Hematopoietic multipotent progenitor cell treated with erythropoietin and hydrocortisone succinate and interleukin-3 and kit ligand, for 8 days (in vitro differentiated cells): ENCODE measurements at places on chromosomes 11 and 22.

- no peak for DNase-seq
Measured at GRCh38 chr11:48261600-48261999, 2.1 kb upstream of the OR4X1 start.

- DNase-seq = peak; percentile 73
Measured at GRCh38 chr22:19943082-19944026, 1.7 kb upstream of the TXNRD2 start.

- DNase-seq = peak; percentile 91
Measured at GRCh38 chr22:36478966-36479365, 2.5 kb downstream of the TXN2 start.

- DNase-seq = no peak
Measured at GRCh38 chr22:20550057-20550817, 42.8 kb downstream of the MED15 start.

DNA sequence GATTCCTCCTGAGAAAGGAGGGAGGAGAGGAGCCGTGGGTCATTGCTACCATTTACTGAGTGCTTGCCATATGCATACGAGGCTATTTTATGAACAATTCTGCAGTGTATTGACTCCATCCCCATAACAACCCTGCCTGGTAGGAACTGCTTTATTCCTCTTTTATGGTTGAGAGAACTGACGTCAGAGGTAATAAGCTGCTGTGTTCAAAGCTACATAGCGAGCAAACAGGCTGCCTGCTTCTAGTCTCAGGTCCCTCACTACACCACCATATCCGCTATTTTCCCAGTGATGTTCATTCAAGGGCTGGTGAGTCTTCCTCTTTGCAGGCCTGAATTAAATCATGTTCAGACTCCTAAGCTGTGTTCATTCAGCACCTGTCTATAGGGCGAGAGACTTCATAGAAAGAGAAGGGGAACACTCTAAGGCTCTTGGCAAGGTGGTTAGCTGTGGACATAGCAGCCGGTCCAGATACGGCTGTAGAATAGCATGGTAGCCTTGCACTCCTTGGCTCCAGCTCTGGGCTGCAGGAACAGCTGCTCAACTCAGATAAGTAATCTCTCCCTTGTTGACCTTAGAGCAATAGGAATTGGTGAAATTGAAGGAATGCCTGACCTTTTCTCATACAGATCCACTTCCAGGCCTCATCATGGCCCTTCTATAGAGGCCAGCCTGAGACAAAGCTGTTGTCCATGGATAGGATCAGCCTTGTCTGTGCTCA is 82.6 kb downstream of the MICAL2 start:
- peak; percentile 63 for DNase-seq

DNA sequence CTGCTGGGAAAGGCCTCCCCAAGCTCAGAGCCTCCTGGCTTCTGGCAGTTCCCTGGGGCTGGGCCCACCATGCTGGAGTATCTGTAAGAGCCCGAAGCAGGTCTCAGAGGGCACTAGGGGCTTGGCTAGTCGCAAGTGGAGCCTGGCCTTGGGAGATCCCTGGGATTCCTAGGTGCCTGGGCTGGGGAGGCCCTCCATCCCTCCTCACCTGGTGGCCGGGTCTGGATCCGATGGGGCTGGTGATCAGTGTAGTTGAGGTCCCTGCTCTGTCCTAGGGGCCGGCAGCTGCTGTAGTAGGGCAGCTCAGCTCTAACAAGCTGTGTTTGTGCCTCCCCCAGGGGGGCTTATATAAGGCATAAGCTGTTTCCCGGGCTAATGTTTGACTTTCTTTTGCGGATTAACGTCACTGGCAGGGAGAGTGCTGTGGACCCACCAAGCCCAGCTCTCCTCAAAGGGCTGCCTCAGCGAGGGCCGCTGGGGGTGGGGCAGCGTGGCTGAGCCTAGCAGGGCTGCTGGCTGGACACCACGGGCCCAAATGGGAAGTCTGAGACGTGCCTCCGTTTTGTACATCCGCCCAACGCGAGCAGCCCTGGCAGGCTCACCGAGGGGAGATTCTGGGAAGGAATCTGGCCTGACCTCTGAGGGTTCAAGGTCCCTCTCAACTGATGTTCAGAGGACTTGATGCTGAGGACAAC is at the start of gene SLC22A8:
Gene SLC22A8, minus strand, starts transcription at position 321 of the 695 bp plus-strand sequence. CDS start 883 bp downstream, outside the sequence.
- no peak for DNase-seq

GRCh38 chr22:48204296-48204695 is 1441.8 kb downstream of the TBC1D22A start:
- no peak for DNase-seq

DNA sequence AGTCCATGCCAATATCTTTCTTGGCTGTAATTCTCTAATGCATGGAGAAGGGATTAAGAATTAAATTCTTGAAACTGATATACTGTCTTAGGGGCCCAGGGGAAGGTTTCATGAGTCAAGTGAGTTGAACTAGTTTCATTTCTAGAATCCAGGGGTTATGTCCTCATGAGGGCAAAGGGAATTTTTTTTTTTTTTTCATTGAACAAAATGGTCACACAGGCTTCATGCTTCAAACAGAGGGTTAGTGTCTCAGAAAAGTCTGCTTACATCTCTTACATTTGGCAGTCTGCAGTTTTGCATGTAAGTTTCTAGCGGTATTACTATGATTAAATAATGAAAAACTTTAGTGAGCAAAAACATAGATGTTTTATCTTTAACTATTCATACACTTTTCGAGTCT is 32.9 kb downstream of the PPME1 start:
- no peak for DNase-seq

- DNase-seq = no peak
Measured at GRCh38 chr22:46131151-46131587, 19.2 kb upstream of the PPARA start.

- no peak for DNase-seq
Measured at GRCh38 chr11:133228471-133229329, 303.6 kb downstream of the OPCML start.

GRCh38 chr11:61983419-61983818 is 16.0 kb upstream of the FTH1 start:
- no peak for DNase-seq

GRCh38 chr22:40855979-40856512 is 393 bp downstream of the ST13 start:
- no peak for DNase-seq

- DNase-seq = peak; percentile 60
Measured at GRCh38 chr22:39718206-39718605, 147.7 kb downstream of the CACNA1I start.

DNA sequence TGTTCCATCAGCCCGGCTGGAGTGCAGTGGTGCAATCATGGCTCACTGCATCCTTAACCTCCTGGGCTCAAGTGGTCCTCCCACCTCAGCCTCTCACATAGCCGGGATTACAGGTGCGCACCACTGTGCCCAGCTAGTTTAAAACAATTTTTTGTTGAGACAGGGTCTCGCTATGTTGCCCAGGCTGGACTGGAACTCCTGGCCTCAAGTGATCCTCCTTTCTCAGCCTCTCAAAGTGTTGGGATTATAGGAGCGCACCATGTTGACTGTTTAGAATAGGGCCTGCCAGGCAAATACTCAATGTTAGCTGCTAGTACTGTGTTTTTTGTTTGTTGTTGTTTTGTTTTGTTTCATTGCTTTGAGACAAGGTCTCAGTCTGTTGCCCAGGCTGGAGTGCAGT is 66.4 kb downstream of the ARHGAP8 start:
- no peak for DNase-seq

DNA sequence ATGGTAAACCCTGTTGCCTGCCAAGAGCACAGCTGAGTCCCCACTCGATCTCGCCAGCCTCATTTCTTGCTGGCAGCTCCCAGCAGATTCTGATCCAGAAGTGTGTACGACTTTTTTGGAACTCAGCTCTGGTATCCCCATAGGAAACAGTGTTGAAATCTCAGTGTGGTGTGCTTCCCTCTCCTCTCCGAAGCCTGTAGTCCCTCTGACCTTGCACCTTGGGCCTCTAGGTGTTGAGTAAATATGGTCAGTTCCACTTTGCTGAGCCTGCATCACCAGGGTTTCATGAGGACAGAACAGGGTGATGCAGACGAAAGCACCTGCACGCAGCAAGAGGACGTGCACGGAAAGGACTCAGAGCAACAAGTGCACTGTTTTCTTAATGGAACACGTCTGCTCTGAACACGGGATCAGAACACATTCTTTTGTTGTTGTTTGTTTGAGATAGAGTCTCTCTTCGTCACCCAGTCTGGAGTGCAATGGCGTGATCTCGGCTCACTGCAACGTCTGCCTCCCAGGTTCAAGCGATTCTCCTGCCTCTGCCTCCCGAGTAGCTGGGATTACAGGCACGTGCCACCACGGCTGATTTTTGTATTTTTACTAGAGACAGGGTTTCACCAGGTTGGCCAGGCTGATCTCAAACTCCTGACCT is 3.8 kb upstream of the CPT1A start:
- no peak for DNase-seq

GRCh38 chr11:117573326-117573725 is 223.7 kb downstream of the DSCAML1 start:
- no peak for DNase-seq

- DNase-seq = no peak
Measured at GRCh38 chr22:42288791-42289190, 18.3 kb upstream of the TCF20 start.

GRCh38 chr11:113664069-113664980 is 41.8 kb downstream of the TMPRSS5 start:
- DNase-seq = no peak

- no peak for DNase-seq
Measured at GRCh38 chr22:20725987-20726558, 47.8 kb upstream of the SERPIND1 start.

- no peak for DNase-seq
Measured at GRCh38 chr11:103920933-103921332, 115.5 kb upstream of the DDI1 start.

DNA sequence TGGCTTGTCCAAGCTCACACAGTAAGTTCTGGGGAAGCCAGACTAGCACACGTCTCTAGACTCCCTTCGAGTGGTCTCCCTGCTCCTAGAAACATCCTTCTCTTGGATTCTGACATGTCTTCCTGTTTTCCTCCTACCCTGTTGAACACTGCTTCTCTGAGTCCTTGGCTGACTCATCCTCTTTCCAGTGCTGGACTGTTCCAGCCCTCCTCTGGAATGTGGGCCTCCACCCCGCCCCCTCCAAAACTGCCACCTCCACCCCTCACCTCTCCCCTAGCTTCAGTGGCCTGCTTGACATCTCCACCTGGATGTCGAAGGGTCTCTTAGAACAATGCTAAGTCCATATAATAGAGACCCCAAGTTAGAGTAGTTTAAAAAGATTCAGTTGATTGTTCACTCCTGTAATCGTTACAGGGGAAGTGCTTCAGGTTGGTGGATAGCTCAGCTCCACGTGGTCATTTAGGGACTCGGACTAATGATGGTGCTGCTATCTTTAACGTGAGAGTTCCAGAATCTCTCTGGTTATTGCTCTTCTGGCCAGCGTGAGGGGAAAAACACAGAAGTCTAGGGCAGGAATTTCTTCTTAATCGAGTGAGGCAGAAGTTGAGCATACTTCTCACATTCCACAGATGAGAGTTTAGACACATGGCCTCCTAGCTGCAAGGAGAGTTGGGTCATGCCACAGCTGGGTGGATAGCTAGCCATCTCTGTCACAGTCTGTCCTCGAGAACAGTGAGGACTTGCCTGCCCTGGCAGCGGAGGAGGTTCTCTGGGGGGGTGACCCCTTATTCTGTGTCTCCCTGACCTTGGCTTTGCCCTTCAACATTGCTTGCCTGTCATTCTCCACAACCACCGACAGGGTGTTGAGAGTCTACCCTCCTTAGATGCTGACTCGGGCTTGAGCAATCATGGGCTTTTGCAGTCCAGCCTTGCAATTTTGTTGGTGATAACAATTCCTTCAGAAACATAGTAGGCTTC is 4.7 kb upstream of the C11orf96 start:
- no peak for DNase-seq

DNA sequence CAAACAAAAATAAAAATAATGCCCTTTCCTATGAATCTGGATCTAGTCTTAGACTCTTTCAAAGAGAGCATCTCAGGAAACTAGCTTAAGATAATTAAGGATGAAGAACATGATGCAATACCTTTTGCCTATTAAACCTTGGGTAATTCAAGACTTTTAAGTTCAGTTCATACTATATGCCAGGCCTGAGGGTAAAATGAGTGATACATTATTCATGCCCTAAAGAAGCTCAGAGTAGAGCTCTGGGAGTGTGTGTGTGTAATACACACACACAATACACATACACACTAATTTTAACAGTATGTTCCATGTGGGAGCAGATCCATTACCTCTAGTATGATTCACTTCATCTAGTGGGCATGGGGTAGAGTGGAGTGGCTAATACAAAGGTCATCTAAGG is 651.4 kb upstream of the CHORDC1 start:
- DNase-seq = no peak

DNA sequence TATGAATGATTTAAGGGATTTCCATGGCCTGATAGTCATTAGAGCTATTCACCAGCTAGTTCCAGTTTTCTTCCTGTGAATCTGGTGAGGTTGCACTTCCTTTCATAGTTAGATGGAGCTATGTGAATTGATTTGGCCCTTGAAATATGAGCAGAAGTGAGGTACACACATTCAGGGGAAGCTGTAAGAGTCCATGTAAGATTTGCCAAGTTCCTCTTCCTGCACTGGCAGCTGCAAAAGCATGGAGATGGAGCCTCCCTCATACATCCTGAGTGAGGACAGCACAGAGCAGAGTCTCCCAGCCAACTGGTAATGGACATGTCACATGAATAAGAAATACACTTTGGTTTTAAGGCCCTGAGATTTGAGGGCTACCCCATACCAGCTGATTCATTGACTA is 111.7 kb downstream of the CD44 start:
- no peak for DNase-seq

GRCh38 chr22:22717664-22718063 is 73.2 kb downstream of the GGTLC2 start:
- peak; percentile 78 for DNase-seq

GRCh38 chr11:72700146-72700545 is 25.9 kb upstream of the PDE2A start:
- DNase-seq = no peak

- no peak for DNase-seq
Measured at GRCh38 chr11:88249706-88250105, 74.5 kb upstream of the RAB38 start.

DNA sequence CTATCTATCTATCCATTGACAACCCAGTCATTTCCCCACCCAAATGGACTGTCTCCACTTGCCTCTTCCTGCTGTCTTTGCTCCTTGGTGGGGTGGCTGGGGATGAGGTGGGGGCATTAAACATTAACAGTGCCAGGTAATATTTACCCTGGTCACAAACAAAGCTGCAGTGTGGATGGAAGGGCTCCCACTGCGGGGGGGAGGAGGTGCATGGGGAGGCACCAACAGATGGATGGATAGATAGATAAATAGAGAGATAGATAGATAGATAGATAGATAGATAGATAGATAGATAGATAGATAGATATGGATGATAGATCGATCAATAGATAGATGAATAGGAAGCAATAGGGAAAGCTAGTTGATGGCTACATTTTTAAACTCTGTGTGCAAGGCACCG is 2.3 kb upstream of the FXYD2 start:
- DNase-seq = no peak

- DNase-seq = no peak
Measured at GRCh38 chr22:46619830-46620501, at the start of gene GRAMD4. Gene GRAMD4 (plus strand): TSS chr22:46620386. CDS start chr22:46626800, 6,414 bp downstream.
